ENCODE measurements at places on chromosomes 16 and 17.

DNA sequence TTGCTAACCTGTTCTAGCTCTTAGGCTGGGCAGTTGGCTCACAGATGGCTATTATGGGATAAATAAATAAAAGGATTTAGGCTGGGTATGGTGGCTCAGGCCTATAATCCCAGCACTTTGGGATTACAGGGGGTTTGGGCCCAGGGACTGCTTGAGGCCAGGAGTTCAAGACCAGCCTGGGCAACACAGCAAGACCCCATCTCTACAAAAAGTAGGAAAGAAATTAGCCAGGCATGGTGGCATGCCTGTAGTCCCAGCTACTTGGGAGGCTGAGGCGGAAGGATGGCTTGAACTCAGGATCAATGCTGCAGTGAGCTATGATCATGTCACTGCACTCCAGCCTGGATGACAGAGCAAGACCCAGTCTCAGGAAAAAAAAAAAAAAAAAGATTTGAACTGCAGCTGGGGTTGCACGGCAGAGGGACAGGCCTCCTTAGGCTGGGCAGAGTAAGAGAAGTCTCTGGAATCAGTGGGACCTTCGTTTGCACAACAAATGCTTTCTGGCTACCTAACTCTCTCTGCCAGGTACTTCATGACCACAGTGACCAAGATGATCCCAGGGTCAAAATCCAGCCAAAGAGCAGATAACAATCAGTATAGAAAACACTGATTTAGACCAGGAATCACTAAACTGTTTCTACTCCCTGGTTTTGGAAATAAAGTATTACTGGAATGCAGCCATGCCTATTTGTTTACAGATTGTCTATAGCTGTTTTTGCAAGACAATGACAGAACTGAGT, 6.8 kb downstream of the RUSF1 start:
- DNase-seq, result no peak

- peak; percentile 50 for DNase-seq
Observed at GRCh38 chr17:27654654-27655524, 23.9 kb downstream of the LGALS9 start.

- DNase-seq, result no peak
Observed at GRCh38 chr16:50279504-50279865, 13.1 kb downstream of the ADCY7 start.

DNA sequence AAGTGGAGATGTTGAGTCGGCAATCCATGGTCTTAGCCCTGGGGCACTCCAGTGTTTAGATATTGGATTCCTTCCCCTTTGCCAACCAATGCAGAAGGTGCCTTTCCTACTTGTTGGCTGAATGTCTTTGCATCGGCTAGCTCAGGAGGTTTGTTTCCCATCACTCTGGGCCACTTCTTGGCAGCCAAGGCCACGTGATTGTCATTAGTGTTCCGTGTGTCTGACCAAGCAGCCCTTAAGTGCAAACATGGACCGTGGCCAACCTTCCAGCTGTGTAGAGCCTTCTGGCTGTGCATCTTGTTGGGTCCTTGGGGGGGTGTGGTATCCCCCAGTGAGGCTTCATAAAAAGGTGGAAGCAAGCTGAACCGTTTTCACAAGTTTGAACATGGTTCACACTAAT, 66.0 kb downstream of the GNAO1 start:
- no peak for DNase-seq

GRCh38 chr16:66926961-66927436, 1.7 kb upstream of the RRAD start:
- DNase-seq, result no peak

GRCh38 chr16:1159325-1159972, 6.5 kb downstream of the CACNA1H start:
- DNase-seq, result no peak

- no peak for DNase-seq
Observed at GRCh38 chr17:46770439-46770817, 48.1 kb downstream of the WNT3 start.

Measured in activated T-cell treated with anti-CD3 and anti-CD28 coated beads for 4 hours (primary cell).